Large intestine (tissue), 12 donors: ENCODE measurements at places on chromosomes 16 and 17. TPM values are rescaled to one million over a fixed set of nuclear protein-coding genes. Genes with fewer than 3 reads are reported as not detected.

DNA sequence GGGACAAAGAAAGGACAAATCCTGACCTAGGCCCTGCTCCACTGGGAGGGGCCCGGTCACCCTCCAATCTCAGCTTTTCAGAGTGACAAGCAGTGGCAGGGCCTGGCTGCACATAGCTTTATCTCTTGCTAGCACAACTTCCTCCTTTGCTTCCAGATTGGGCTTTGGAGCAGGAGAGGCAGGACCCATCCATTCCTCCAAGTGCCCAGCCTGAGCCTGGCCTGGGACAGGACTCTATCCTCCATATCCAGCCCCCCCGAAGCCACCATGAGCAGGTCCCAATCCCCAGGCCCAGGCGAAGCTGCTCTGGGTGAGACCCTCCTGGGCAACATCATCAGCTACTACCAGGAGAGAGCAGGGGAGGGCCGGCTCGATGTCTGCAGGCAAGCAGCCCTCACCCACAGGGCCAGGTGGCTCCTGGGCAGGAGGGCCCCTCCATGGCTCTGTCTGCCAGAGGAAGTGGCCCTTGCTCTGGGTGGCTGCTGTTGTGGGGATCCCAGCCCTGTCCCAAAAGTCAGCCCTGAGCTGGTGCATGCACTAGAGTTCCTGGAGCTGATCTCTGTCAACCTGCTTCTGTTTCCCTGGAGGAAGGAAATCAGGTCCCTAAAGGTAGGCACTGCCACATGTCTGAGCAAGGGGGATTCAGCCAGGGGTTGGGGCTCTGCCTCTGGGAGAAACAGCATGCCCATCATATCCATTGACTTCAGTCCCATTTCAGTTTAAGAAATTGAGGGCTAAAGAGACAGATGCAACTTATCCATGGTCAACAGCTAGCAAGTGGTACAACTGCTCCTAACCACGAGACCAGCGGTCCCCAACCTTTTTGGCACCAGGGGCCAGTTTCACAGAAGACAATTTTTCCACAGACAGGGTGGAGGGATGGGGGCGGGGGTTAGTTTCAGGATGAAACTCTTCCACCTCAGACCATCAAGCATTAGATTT, 58.9 kb downstream of the TK2 start:
- no peak for DNase-seq

DNA sequence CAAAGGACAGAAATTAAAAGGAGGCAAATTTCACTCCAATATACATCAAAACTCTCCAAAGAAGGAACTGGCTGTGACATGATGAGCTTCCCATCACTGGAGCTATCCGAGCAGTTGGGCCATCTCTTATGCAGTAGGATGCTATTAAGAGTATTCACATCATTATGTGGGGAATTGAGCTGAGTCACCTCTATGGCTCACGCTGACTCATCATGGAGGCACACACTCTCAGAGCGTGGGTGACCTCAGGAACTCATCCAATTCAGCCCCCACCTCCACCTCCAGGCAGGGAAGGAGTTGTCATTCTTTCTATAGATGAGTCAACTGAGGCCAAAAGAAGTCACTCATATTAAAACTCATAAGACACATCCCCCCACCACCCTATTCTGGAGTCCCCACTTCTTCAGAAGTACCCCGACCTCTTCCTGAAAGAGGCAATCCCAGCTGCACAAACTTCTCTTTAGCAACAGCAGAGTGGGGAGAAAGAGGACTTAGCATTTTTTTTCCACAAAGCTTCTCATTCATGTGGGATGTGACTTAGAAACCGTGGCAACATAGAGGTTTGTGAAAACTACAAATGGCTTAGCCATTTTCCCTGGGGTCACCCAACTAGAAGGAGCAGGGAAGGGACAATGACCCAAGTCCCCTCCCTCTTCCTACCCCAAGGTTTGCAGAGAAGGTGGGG, 32.5 kb downstream of the ABCC12 start:
- no peak for DNase-seq

GRCh38 chr16:80599466-80599865, 58.7 kb downstream of the DYNLRB2 start:
- DNase-seq = no peak

GRCh38 chr17:39073353-39073752, 78.1 kb downstream of the PLXDC1 start:
- no peak for DNase-seq

- no peak for DNase-seq
Measured at GRCh38 chr17:17809531-17810083, 27.2 kb downstream of the SREBF1 start.

GRCh38 chr17:78252701-78253635, 21.5 kb downstream of the TMEM235 start:
- DNase-seq = no peak

DNA sequence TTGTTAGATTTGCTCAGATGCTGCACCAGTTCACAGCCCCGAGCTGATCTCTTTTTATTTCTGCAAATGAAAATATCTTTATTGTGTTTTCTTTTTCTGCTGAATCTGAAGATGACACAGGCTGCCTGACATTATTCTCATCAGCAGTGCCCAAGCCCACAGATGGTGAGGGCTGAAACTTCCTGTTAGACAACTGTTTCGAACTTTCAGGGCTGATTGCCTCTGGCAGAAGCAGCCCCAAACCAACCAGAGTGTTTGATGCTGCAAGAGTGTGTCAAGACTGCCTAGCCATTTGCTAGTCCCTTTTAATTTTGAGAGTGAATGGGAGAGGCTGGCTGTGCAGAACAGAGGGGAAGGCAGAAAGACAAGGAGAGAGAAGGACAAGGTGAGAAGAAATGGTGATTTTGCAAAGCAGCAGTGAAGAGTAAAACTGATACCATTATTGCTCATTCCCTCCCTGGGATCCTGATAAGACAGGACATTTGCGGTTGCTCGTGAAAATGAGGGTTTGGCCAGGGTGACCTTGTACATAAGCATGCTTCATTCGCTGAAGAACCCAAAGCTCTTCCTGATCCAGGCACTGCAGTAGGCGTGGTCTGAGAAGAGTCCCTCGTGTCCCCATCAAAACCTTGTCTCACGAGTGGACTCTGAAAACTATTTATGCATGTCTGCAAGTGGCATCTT, 77.2 kb downstream of the TMEM114 start:
- no peak for DNase-seq

GRCh38 chr17:81387100-81388090, 7.9 kb upstream of the BAHCC1 start:
- DNase-seq = peak; percentile 74

DNA sequence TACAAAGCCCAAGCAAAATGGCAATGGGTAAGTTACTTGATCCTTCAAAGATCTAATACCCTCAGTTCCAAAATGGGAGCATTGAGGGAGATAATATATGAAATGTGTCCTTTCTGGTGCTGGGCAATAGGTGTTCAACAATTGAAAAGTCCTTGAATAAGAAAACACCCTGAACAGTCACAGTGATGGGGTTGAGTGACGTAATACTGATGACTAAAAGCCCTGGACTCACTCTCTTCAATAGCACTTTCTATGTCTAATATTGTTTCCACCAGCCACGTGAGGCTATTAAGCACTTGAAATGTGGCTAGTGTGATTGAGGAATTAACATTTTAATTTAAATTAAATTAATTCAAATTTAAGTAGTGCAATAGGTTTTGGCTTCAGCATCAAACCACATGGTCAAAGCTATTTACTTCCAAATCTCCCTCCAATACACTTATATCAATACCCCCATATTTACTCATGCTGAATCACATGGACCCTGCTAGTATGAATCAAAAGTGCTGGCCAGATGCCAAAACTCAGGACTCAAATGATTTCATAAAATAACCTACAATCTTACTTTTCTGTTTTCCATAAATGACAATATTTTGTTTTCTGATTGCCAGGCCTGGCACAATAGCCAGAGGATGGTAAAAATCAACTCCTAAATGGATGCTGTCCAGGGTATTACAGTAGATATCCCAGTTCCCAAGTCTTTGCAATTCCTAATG, 516.2 kb downstream of the HAPSTR1 start:
- DNase-seq = no peak

DNA sequence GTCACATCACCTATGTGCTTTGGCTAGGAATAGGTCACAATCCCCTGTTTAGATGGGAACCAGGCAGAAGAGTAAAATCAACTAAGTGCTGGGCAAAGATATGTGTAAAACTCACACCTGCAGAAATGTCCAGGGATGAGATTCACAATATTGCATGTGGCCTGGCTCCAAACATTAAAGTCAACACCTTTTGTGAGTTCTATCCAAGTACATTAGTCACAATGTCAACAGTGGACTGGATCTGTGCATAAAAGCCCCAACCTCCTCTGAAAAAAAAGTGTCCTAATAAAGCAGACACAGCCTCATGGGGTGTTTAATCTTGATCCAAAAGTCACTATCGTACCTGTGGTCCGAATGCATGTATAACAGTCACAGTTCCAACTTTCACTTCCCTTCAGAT, 1990.3 kb downstream of the TP53TG3F start:
- no peak for DNase-seq

GRCh38 chr17:57946798-57947358, 8.3 kb downstream of the CUEDC1 start:
- DNase-seq = peak; percentile 87

GRCh38 chr17:41071606-41072360, 6.1 kb upstream of the KRTAP2-4 start:
- DNase-seq = peak; percentile 2

GRCh38 chr17:69815406-69815805, 259.6 kb upstream of the KCNJ16 start:
- no peak for DNase-seq

GRCh38 chr17:44002141-44002848, 2.1 kb upstream of the NAGS start:
- no peak for DNase-seq

GRCh38 chr17:80257716-80258213, 2.9 kb upstream of the RNF213 start:
- DNase-seq = no peak

DNA sequence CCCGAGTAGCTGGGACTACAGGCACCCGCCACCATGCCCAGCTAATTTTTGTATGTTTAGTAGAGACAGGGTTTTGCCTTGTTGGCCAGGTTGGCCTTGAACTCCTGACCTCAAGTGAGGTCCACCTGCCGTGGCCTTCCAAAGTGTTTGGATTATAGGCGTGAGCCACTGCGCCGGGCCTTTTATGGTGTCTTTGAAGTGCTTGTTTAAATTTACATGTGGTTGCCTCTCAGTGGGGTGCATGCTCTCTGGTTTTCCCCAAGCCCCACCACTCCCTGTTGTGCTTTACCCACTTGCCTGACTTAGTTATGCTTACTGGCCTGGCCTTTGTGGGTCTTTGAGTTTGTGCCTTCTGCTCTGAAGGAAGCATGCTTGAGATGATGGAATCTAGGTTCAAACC, 132.0 kb downstream of the PRKCB start:
- DNase-seq = no peak

DNA sequence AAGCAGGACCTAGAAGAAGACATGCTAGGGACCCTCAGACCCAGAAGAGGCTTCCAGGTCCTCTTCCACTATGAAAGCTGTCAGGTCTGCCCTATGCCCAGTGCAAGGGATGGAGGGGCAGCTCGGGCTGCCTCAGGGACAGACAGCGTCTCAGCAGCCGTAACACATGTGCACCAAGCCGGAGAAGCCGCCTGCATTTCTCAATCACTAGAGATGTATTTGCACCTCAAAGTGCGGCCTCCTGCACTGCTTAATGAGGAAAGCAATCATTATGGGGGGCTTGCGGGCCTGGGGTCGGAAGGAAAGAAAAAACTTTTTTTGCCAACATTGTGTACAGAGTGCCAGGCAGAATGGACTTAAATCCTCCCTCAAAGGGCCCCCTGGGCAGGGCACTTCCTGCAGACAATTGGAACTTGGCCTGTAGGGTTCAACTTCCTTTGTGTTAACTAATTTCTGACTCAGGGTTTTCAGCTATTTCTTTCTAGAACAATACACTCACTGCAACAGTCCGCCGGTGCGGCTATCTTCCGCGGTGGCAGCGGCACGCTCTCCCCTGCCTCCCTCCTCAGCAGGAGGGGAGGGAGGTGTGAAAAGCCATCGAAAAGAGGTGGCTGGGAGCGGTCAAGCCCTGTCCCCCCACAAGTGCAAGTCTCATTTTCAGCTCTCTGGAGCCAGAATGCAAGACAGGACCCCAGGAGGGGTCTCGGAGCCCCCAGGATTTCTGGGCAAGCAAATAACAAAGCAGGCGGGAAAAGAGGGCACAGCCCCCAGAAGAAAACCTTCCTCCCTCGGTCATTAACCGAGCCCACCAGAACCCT, 101.2 kb downstream of the ZNF423 start:
- DNase-seq = peak; percentile 81

- DNase-seq = no peak
Measured at GRCh38 chr16:49839017-49839825, 16.7 kb downstream of the ZNF423 start.

- no peak for DNase-seq
Measured at GRCh38 chr16:49524947-49525315, 151.3 kb downstream of the C16orf78 start.

GRCh38 chr16:66091471-66091891, 275.0 kb upstream of the CDH5 start:
- DNase-seq = no peak

The PMP22 gene
- 74.0 TPM for polyA plus RNA-seq

The CTRL gene
- 0.87 TPM for polyA plus RNA-seq

The SDR42E2 gene
- polyA plus RNA-seq = 0.06 TPM

The TSPOAP1 gene
- 17.2 TPM for polyA plus RNA-seq

The ITGA2B gene
- 1.1 TPM for polyA plus RNA-seq

The PYY gene
- polyA plus RNA-seq = 36.2 TPM

The CFAP119 gene
- 4.2 TPM for polyA plus RNA-seq

The KLHL10 gene
- polyA plus RNA-seq = 0.06 TPM

The PRPF8 gene
- 177 TPM for polyA plus RNA-seq

The CRISPLD2 gene
- 8.8 TPM for polyA plus RNA-seq

The TEX14 gene
- 0.33 TPM for polyA plus RNA-seq
